ENCODE measurements at places on chromosomes 16 and 17.

DNA sequence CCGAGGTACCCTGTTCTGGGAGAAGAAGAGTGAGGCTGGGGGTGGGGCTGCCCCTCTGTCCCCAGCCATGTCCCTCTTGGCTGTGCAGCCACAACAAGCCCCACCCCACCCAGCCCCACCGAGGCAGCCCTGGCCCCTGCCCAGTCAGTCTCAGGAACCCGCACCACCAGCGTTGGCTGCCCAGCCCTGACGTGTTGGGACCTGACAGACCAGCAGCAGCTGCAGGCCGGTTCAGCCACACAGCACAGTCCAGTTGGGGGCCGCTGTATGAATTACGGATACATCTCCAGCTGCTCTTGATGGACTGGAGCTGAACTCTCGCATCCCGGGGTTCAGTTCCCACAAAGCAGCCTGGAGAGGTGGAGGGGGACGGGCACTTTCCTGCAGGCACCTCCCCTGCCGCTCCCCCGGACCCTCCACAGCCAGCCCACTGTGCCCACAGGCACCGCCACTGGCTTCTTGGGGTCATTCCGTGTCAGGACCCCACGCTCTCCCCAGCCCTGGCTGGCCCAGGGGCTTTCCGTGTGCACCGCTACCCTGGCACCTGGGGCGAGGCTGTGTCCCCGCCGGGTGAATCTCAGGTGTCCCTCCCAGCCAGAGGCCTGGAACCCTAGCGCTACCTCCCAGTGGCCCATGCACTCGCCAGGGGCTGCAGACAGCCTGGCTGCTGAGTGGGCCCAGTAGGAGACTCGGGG is 7.1 kb downstream of the CDH15 start:
- DNase-seq, result no peak

DNA sequence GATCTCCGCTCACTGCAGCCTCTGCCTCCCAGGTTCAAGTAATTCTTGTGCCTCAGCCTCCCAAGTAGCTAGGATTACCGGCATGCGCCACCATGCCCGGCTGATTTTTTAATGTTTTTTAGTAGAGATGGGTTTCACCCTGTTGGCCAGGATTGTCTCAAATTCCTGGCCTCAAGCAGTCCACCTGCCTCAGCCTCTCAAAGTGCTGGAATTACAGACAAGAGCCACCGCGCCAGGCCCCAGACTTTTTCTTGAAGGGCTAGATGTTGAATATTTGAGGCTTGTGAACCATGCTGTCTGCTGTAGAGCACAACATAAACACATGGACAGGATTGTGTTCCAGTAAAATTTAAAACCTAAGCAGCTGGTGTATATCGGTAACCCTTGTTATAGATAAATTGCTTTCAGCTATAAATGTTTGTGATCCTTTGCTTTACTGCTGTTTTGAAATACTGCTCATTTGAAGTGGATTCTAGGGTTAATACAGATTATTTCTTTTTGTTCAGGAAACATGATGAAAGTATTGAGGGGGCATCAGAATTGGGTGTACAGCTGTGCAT is 12.4 kb downstream of the WSB1 start:
- no peak for DNase-seq

GRCh38 chr17:50834429-50835300 is 721 bp upstream of the WFIKKN2 start:
- DNase-seq, result no peak

GRCh38 chr17:69533481-69534234 is 119.2 kb downstream of the MAP2K6 start:
- no peak for DNase-seq

DNA sequence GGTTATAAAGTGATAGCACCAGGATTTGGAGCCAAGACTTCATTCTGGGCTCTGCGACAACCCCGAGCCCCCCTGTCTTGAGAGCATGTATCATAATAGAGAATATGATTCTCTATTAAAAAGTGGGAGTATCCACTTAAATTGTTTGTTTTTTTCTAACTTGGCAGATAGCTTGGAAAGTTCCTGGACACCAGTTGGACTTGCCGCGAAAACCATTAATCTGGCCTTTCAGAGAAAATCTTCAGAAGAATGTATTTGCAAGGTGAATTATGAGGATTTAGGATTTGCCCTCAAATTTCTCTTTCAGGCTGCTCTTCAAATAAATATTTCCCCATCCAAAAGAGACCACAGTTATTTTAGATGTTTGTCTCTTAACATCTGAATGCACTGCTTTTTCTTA is 53.5 kb downstream of the MARCHF10 start:
- no peak for DNase-seq

GRCh38 chr17:12256380-12256995 is 235.8 kb downstream of the MAP2K4 start:
- peak; percentile 26 for DNase-seq

DNA sequence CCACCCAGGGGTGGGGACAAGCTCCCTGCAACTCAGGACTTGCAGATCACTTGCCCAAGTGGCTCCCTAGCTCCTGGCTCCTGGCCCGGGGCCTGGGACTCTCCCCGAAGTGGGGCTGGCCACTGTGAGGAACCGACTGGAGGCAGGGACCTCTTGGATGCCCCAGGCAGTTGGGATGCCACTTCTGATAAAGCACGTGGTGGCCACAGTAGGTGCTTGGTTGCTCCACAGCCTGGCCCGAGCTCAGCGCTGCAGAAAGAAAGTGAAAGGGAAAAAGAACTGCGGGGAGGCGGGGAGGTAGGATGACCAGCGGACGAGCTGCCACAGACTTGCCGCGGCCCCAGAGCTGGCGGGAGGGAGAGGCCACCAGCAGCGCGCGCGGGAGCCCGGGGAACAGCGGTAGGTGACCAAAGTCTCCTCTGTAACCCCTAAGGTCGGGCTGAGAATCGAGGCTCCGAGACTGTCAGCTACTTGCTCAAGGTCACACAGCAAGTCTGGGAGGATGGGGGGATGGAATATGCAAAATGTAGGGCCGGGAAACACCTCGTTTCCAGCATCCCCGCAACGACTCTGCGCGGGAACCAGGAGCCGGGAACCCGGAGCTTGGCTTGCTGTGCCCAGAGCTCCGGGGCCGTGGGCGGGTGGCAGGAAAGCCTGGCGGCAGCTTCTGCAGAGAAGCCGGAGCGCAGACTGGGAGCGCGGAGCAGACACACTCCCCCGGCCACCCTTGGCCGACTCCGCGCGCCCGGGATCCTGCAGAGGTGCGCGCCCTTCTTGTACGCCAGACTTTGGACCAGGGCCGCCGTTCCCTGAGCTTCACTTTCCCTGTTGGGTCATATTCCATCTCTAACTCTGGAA is 1.9 kb downstream of the CIITA start:
- no peak for DNase-seq

Data from GM19239 (cell line).